ENCODE measurements at places on chromosomes 6 and 20.

GRCh38 chr6:35596448-35597442 is 84.0 kb upstream of the TULP1 start:
- no peak for DNase-seq

DNA sequence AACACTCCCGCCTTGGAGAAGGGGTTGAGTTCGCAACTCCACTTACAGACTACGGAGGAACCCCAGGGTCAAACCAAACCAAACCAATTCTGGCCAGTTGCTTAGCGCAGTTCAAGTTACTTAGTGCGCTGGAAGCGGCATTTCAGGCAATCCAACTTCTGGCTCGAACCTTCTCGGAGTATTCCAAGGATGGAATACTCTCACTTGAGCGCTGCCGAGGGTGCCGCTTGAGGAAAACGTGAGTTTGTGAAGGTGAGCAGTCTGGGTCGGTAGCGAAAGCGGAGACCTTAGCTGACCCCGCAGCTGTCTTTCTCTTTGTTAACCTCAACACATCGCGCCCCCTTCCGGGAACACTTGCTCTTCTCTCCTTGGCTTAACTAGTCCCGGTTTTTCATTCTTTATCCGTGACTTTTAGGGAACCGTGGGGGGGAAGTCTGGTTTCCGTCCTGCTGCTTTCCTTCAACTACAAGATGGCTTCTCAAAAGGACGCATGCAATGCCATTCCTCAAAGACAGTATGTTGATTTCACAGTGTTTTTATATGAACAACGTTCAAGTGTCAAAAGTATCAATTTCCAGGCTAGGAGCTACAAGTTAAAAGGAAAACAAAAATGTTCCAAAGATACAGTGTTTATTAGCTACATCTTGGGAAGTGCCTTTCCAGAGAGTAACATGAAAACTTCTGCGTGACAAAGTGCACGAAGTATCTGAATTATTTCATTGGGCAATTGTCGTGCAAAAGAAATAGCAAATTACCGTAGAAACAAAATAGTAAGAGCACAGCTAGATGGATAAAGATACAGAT is 741 bp upstream of the PNISR start:
- DNase-seq, result peak; percentile 63

GRCh38 chr6:151284012-151284411 is 44.2 kb downstream of the AKAP12 start:
- no peak for DNase-seq

DNA sequence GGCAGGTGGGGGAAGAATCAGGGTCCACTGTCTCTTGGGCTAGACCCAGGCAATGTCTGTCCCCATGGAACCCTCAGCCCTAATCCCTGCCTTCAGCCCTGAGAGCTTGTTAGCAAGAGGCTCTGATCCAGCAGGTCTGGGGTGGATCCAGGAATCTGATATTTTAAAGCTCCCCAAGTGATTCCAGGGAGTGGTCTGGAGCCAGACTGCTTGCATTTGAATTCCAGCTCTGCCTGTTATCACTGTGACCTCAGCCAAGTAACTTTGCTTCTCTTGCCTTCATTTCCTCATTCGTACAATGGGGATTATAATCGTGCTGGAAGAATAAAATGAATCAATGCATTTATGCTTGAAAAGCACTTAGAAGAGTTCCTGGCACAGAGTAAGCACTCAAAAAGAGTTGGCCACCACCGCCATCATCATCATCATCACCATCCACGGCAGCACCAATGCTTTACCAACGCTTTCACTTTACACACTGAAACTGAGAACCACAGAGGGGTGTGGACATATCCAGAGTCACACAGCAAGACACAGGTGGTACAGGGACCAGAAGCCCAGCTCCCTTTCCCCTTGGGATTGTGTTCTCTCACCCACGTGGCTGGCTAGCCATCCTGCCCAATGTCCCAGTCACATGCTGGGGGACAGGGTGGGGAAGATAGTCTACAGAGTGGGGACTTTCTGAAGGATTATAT is 75.7 kb upstream of the RALY start:
- no peak for DNase-seq

DNA sequence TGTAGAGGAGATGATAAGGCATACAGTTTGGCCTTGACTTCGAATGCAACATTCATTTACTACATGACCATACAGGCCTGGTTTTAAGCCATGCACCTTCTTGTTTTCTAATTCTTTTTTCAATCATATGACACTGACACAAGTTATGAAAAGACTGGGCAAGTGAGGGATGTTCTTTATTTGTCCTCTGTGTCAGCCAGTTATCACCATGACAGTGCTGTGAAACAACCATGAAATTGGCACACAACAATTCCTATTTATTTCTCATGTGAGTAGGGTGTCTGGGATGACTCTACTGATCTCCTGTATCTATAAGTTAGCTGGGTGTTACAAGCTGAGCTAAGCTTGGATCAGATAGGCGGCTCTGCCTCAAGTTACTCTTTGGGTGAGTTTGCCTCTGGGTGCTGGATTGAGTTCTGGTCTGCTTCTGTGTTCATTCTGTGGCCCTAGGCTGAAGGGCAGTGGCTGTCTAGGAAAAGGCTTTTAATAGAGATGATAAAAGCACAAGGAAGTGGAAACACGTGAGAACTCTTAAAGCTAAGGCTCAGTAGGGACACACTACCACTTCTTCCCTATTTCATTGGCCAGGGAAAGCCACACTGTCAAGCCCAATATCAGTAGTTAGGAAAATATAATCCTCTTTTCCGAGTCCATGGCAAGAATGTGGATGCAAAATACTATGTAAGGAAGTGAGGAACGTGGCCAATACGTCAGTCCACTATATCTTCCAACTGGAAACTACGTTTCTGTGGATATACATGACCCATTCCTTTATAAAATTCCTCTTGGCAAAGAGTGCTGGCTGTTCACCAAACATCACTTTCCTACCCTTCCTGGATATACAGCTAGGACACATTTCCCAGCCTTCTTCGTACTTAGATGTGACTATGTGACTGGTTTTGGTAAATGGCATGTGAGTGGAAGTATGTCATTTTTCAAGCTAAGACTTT is 126.2 kb upstream of the RNF24 start:
- DNase-seq, result no peak

DNA sequence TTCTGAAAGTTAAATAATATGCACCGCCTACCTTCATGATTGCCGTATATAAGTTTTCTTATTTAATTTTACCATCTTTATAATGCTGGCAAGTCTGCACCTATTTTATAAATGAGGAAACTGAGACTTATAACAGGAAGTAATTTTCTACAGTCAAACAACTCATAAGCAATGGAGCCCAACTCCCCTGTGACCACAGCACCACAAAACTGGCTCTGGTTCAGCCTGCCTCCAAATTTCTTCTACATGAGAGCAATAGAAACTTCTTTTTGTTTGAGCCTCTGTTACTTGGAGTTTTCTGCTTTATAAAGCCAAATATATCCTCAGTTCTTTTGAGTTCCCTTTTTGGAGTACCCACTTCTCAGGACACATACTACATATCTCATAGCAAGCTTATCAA is 131.1 kb upstream of the HSF2 start:
- no peak for DNase-seq

DNA sequence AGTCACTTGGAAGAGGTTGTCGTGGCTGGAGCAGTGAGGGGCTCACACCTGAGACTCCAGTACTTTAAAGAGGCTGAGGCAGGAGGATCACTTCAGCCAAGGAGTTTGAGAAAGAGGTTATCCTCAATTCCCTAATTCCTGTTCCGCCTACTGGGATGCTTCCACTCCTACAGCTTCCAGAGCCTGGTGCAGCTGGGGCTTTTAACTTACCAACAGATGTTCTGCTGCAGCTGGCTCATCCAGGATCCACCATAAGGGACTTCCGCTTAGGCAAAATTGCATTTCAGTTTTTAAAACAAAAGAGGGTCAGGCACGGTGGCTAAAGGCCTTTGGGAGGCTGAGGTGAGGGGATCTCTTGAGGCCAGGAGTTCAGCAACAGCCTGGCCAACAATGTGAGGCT is 59.1 kb upstream of the CDYL start:
- DNase-seq, result no peak

GRCh38 chr6:20688710-20689500 is 154.6 kb downstream of the CDKAL1 start:
- no peak for DNase-seq

Data from GM04503 (cell line).